Activated naive CD4-positive, alpha-beta T cell treated with Interleukin-2 at 50 U/mL for 16 hours (primary cell): ENCODE measurements at places on chromosomes 3 and 15.

DNA sequence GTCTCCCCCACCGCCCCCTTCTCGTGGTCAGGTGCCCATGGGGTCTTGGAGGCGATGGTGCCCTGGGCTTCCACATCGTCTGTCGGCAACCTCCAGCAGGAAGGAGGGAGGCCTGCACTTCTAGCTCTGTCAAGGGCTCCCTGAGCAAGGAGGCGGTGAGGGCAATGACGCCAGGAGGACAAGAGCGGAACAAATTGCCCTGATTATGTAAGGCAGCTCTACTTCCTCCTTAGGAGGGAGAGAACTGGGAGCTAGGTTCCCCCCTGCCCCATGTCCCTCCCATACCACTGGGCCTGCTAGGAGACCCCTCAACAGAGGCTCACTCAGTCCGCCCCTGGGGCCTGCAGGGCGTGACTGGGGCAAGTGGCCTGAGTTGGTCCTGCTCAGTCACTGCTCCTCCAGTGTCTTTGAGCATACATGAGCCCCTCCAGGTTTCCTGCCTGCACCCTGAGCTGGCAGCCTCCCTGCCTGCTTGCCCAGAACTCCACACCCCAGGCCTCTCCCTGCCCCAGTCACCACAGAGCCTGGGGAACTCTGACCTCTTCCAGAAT is 56.1 kb downstream of the CACNA2D2 start:
- DNase-seq, result no peak

- no peak for DNase-seq
These were observed 5.3 kb downstream of the EIF2B5 start for GRCh38 chr3:184140436-184140835.

DNA sequence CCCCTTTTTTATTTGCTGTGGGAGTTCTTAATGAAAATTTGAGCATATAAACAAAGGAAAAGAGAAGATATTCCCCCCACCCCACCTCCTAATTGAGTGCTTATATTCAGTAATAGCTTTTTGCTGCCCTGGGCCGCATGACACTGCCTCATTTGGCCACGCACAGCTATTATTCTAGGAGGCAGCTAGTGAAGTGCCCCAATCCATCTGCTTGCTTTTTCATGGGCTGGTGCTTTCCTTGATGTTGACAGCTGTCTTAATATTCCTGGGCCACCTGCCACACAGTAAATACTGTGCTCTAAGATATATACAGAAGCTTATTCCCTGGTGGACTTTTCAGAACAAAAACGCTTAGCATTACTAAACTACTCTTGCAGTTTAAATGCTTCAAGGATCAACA is 3.8 kb upstream of the CRYBG3 start:
- DNase-seq, result no peak

- DNase-seq, result no peak
These were observed 688.8 kb upstream of the CCDC54 start for GRCh38 chr3:106688464-106688863.

DNA sequence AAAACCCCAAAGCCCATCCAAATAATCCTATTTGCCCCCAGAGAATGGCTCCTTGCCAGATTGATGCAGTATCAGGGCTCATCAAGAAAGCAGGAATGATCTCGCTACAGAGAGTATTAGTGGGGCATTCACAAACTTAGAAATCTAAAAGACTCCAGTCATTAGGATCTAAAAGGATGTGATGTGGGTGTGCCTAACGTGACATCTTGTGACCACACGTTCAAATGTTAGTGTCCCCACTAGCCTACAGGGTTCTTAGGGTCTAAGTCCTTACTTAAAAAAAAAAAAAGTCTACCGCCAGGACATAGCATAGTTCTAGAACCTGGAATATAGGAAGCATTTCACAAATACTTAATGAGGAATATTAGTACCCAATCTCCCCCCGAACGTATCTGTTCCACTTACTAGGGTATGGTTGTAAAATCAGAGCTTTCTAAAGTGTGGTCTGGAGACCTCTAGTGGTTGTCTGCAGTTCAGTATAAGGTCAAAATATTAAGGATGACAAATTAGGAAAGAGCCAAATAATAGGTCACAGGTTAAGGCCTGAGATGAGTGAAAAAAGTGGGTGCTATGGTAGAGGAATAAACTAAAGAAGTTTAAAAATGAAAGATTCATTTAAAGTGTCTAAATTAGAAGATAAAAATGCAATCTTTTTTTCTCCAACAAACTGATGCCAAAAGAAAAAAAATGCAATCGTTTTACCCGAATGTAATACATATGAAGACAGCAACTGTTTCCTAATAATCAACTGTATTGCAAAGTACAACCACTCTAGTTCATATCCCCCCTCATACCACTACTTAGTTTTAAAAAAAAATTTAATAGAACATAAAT is 4.2 kb upstream of the CHRM5 start:
- DNase-seq, result no peak

- DNase-seq, result no peak
These were observed 15.8 kb upstream of the SEC11A start for GRCh38 chr15:84731774-84732173.

GRCh38 chr3:151075869-151076562 is 9.4 kb upstream of the MED12L start:
- DNase-seq, result no peak

DNA sequence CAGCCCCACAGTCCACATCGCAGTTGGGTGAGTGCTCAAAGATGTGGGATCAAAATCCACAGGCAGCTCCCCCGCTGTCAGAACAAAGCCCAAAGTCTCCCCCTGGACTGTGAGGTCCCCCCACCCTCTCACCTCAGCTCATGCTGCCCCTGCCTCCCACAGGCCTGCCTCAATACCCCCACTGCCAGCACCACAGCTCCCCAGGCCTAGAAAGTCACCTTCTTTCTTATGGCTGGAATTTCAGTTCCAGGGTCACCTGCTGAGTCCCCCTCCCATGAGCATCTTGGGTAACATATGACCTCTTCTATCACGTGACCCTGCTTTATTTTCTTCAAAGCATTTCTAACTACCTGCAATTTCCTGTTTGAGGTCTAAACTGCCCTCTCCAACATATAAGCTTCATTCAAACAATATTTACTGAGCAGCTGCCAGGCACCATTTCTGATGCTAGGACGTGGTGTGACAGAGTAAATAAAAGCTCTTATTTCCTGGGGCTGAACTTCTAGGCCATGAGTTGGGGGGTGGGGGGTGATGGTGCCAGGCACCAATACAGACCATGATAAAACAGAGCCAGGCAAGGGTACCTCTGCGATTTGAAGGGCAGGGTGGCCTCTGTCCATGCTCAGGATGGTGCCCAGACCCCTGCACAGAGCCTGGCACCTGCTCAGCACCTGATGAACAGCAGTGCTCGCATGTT is 2.4 kb upstream of the TMEM89 start:
- no peak for DNase-seq

- no peak for DNase-seq
These were observed 40.9 kb upstream of the CCR2 start for GRCh38 chr3:46312991-46313390.

DNA sequence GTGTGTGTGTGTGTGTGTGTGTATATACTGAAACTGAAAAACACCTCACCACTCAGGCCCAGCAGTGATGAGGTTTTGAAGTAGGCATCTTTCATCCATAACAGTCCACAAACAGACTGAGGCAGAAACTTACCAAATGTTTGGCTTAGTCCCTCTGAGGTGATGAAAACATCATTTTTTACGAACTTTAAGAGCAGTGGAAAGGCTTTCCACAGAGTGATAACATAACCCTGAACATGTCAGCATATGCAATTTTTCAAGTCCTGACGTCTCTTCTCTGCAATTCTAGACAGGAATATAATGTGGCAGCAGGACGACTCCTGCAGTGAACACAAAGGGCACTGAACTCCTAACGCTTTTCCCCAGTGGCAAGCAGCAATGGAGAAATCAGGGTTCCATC is 247.0 kb upstream of the THBS1 start:
- no peak for DNase-seq

- no peak for DNase-seq
These were observed 37.8 kb upstream of the ATP10A start for GRCh38 chr15:25900901-25901300.

DNA sequence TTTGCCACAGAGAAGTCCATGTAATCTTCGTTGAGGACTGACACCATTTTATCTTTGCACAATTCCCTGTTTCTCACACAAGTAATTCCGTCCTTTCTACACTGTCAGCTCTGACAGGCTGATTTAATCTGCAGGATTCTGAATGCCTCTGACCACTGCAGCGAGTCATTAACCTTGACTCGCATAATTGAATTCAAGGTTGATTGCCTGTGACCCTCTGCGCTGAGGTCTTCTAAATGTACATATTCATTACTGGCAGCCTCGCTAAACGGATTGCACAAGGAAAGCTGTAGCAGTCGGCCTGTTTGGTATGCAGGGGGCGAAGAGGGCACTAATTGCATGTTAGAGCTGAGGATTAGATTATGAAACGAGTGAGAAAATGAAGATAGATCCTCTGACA is 147.8 kb downstream of the SHOX2 start:
- DNase-seq, result no peak

DNA sequence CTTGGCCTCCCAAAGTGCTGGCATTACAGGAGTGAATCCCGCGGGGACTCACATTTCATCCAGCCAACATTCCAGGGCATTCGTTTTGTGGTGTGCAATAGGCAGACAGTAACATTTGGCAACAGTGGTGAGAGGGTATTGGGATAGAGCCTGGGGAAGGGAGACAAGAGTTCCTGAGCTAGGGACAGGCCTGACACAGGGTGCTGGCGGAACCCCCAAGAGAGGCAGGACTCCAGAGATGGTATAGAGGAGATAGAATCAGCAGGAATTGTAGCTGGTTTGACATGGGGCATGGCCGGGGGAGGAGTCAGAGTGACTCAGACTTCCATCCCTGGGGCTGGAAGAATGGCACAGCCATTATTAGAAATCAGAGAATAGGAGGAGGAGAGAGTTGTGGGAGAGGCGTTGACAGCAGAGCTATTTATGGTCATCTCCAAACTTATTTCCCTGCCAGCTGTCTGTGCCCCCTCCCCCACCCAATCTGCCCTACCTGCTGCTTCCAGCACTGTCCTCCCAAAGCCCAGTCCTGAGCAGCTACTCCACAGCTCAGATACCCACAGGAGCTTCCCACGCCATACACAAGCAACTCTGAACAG is 4.4 kb upstream of the IDH2 start:
- no peak for DNase-seq

- no peak for DNase-seq
These were observed 1036.5 kb downstream of the SQOR start for GRCh38 chr15:46671336-46671735.

GRCh38 chr15:89130201-89130600 is 41.9 kb downstream of the ABHD2 start:
- DNase-seq, result no peak

GRCh38 chr3:98003306-98003969 is 31.2 kb upstream of the RIOX2 start:
- DNase-seq, result no peak

GRCh38 chr3:49017229-49017970 is 980 bp downstream of the DALRD3 start:
- DNase-seq, result no peak

GRCh38 chr15:100726421-100727190 is 124.2 kb downstream of the ASB7 start:
- no peak for DNase-seq

- no peak for DNase-seq
These were observed 44.8 kb downstream of the POLR2M start for GRCh38 chr15:57751177-57751800.

- DNase-seq, result no peak
These were observed 707.4 kb downstream of the MECOM start for GRCh38 chr3:168956076-168956475.

DNA sequence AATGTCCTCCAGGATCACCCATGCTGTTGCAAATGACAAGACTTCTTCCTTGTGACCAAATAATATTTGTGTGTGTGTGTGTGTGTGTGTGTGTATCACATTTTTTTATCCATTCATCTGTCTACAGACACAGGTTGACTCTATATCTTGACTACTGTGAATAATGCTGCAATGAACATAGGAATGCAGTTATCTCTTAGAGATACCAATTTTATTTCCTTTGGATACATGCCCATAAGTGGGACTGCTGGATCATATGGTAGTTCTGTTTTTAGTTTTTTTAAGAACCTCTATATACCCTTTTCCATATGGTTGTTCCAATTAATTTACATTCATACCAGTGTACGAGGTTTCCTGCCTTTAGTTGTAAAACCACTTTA is 41.7 kb downstream of the GPR176 start:
- no peak for DNase-seq

DNA sequence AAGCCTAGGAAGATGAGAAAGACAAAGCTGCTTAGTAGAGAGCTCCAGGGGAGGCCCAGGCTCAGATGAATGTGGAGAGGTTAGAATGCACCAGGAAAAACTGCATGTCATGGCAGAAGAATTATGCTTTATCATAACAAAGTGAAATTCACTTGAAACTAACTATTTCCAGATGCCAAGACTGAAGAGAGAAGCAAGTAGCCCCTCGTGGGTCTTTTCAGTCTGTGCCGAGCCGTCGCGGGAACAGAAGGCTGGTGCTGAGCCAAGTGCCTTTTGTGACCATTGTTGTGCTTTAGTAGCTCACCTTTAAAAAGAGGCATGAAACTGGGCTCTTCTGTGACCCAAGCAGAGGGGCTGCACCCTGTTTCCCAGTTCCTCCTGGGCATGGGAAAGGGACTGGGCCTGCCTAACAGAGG is 73.2 kb downstream of the CHDH start:
- DNase-seq, result no peak

DNA sequence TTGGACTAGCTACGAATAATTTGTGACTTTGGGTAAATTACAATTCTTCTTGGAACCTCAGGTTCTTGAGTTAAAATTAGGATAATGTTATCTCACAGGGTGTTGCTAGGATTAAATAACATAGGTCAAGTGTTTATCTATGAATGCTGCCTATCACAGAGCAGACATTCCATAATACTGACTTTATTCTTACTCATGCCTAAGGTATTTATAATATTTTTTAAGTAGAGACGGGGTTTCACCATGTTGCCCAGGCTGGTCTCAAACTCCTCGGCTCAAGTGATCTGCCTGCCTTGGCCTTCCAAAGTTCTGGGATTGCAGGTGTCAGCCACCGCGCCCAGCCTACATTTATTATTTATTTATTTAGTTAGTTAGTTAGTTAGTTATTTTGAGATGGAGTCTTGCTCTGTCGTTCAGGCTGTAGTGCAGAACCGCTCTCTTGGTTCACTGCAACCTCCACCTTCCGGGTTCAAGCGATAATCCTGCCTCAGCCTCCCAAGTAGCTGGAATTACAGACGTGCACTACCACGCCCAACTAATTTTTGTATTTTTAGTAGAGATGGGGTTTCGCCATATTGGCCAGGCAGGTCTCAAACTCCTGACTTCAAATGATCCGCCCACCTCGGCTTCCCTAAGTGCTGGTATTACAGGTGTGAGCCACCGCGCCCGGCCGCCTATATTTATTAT is 741 bp upstream of the ZNF106 start:
- no peak for DNase-seq

DNA sequence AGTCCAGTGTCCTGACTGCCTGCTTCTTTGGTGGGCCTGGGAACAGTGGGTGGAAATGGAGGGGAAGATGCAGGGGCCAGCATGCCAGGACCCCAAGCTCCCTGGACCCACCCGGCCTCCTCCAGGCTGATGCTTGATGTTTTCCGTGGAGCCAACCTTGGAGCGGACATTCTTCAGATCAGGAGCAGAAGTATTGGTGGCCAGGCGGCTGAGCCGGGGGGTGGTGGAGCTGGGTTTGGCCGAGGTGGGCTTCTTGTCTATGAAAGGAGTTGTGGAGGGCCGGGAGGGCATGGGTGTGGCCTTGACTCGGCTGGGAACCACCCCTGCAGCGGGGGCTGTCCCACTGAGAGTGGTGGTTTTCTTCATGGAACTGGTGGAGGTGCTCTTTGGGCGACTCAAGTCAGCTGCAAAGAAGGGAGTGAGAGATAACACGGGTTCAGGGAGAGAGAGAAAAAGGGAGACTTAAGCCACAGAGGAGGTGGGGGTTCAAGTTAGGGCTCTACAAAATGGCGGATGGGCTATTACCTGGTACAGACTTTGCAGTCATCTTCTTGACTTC is 67.8 kb downstream of the DHX30 start:
- no peak for DNase-seq

GRCh38 chr3:100852840-100853239 is 140.4 kb downstream of the ABI3BP start:
- no peak for DNase-seq
